Pons (tissue), 1 donor: ENCODE measurements at places on chromosomes 5 and 9.

GRCh38 chr9:4654084-4654483 is 8.0 kb upstream of the PLPP6 start:
- no peak for DNase-seq

DNA sequence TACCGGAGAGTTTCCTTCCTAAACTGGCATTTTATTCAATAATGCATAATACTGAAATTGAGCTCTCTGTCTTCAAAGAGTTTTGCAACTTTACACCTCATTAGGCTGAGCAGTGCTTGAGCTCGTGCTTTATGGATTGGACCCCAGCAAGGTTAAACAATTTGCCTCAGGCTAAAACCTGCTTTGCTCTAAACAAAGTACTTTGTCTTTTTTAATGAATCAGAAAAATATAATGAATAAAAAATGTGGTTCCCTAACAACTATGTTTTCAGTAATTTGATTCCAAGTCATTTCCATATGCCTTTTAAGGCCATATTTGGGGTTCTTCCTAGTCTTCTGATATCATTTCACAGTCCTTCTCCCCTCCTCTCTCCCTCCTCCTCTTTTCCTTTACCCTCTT is 20.0 kb downstream of the ZNF366 start:
- DNase-seq: no peak

DNA sequence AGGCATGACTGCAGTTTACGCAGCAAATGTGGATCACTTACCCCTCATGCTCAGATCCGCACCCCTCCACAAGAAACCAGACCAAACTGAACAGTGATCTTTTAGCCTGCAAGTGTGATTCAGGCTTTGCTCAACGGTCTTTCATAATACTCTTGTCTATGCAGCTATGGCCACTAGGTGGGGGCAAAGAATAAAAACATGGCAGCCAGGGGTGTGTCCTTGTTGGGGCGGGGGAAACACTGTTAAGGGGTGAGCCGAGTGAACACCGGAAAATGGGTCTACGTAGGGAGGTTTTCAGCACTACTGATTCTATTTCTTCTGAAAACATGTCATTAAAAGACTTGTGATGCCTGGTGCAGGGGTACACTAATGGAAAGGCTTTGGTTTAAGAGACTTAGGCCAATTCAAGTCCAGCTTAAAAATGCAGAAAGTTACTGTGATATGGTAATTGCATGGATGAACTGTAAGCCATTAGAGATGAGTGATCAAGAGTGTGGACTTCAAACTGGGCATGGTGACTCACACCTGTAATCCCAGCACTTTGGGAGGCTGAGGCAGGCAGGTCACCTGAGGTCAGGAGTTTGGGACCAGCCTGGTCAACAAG is 49.9 kb upstream of the GPR151 start:
- DNase-seq: peak; percentile 84

DNA sequence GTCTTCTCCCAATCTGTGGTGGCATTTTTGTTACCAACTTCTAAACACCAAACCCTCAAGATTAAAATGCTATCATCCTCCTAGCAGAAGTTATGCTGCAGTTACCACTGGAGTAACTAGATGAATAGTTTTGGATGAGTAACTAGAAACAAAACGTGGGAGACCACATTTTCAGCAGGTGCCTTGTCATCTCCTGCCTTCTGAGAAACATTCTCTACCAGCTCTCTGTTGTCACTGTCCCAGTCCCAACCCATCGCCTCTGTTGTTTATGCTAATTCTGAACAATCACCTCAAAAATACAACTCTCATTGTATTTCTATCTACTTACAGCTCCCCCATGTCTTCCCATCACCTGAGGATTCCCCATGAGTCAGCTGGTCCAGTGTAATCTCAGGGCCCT is 652.5 kb upstream of the ADAMTS16 start:
- DNase-seq: no peak

DNA sequence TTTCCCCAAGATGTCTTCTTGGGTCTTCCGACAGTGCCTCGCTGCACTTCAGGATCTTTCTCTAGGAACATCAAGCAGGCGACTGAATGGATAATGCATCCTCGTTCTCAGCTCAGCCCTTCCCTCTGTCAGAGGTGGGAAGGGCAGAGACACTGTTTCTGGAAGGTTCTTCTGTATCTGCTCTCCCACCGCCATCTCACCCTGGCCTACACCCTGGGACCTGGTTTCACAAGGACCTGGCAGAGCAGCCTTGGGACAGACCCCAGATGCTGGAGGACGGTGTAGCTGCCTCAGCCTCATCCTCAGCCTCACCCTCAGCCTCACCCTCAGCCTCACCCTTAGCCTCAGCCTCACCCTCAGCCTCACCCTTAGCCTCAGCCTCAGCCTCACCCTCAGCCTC is 18.5 kb downstream of the MRPL36 start:
- no peak for DNase-seq

DNA sequence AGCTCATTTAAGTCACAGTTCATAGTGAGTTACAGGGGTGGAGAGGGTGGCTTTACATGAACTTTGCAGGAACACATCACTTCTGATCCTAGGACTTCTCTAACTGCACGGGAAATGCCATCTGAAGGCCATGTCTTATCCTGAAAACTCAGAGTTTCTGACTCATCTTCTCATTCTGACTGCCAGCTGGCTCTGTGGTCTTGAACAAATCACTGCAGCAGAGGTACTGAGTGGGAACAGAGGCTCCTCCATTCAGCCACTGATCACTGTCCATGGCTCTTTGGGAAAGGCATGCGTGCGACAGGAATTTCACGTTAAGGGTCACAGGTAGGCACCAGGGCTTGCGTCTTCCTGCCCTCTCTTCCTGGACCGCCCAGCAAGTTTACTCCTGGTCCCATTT is 114.6 kb upstream of the LRRTM2 start:
- DNase-seq: no peak

- peak; percentile 90 for DNase-seq
These were observed 10.4 kb downstream of the LRRC8A start for GRCh38 chr9:128892221-128892921.

- no peak for DNase-seq
These were observed 46.7 kb downstream of the ADRB2 start for GRCh38 chr5:148873120-148873519.

- no peak for DNase-seq
These were observed 72.5 kb downstream of the SPIN1 start for GRCh38 chr9:88460587-88461332.

GRCh38 chr9:84297162-84297821 is 43.3 kb downstream of the SLC28A3 start:
- DNase-seq: no peak

DNA sequence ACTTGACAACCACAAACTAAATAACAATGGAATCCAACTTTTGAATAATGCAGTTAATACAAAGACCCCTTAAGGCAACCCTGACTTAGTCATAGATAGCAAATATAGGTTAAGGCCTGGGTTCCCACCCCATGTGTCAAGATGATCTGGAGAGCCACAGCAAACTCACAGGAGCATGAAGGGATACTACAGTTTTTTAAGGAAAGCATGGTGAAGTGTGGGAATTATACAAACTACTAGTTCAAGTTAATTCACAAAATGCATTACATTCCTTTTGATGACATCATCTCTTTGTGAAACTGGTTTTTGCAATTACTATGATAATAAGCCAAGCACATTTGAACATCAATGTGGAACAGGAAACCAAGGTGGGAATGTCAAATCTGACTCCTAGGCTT is 50.6 kb downstream of the LHFPL2 start:
- no peak for DNase-seq

GRCh38 chr9:32483343-32483742 is 42.7 kb downstream of the RIGI start:
- DNase-seq: no peak
